Vein endothelial cell (primary cell): ENCODE measurements at places on chromosomes 3 and 15. TPM values are rescaled to one million over a fixed set of nuclear protein-coding genes. Genes with fewer than 3 reads are reported as not detected.

ADGRG7 gene
- total RNA-seq = not detected in 2 replicates

ZNF80 gene
- not detected in 2 replicates for total RNA-seq

FBXW12 gene
- total RNA-seq = not detected in 2 replicates

IMPG2 gene
- 0.67 and 0.98 TPM in 2 replicates for total RNA-seq

BCHE gene
- total RNA-seq = 3.8 and 11.1 TPM in 2 replicates

MEGF11 gene
- total RNA-seq = under 0.01 TPM in 1 of 2 replicates, not detected in the other

CNTN6 gene
- not detected in 2 replicates for total RNA-seq

GPR171 gene
- not detected in 2 replicates for total RNA-seq

GPR160 gene
- total RNA-seq = 5.6 and 7.7 TPM in 2 replicates

ALPK3 gene
- 69.8 and 95.4 TPM in 2 replicates for total RNA-seq

LRTM1 gene
- not detected in 2 replicates for total RNA-seq
